T-helper 22 cell (primary cell): ENCODE measurements at places on chromosomes 1 and 21.

- DNase-seq, result no peak
Measured at GRCh38 chr1:198701250-198701649, 62.4 kb downstream of the PTPRC start.

DNA sequence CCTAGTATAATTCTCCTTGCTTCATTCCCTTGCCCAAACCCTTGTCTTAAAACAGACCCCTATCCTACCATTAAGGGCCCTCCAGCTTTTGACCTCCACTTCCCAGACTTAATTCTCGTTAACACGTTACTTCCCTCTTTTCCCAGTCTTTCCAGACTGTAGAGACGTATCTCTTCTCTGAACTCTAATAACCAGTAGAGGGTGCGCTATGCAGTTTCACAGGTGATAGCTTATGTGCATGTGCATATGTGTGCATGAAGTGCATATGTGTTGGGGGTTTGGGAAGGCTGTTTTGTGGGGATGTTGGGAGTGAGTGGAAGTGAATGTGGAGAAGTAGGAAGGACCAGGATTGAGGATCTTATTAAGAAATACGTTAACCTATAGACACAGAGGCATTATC is 78.1 kb upstream of the CCDC190 start:
- DNase-seq, result no peak

DNA sequence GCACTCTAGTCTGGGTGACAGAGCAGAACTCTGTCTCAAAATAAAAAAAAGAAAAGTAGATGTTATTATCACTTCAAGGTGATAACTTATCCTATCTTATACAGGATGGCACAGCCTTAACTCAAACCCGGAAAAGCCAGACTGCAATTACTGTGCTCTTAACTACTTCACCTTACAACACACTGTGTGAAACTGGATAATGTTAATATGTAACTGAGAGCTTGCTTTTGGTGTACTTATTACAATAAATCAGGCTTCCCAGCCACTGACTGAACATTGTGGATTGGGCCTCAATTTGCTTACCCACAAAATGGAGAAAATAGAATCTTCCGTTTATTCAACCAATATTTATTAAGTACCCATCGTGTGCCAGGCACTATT is 1.4 kb downstream of the ORC1 start:
- no peak for DNase-seq

DNA sequence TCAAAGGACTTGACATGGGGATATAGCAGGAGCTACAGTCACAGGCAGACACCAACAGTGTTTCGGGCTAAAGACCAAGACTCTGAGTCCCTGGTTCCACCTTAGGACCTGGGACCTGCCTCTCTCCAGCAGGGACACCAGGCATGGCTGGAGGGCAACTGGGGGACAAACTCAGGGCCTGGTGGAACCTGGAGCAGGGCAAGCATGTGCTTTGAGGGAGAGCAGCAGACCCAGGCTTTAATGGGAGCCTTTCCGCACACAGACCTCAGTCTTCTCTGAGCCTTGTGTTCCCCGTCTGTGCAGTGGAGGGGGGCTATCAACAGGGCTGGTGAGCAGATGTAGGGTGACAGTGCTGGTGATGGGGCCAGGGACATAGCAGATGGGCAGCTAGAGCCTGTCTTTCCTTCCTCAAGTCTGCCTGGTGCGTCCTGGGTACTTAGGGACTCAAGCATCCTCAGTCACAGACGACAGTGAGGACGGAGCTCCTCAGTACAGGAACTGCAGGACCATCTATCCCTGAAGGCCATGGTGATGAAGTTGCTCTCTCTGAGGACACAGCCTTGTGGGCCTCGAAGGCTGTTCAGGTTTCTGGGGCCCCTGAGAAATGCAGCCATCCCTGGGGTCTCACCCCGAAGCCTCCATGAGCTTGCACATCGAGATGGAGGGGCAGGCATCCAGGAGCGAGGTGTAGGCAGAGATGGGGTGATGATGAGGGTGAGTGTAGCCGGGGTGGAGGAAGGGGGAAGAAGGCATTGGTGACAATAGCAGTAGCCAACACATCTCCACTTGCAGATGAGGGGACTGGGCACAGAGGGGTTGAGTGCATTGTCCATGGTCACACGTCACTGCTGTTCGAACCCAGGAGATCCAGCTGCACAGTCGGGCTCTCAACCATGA is 593.4 kb downstream of the PTPRU start:
- no peak for DNase-seq

- no peak for DNase-seq
Measured at GRCh38 chr21:26952374-26953066, 14.4 kb downstream of the ADAMTS5 start.

DNA sequence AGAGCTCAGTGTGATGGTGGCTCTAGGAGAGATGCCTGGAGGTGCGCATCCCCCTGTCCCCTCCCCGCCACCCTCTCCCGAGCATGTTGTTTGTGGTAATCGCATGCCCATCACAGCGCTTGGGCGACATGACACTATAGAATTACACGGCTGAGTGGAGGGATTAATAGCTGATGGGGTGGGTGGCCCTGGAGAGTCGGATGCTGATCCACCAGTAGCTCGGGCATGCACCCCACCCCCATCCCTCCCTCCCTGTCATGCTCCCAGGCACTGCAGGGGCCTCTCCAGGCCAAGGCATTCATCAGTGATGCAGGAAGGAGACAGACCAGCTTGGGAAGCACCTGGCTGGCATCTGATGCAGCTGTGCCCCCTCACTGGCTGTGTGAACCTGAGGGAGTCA is 159.0 kb upstream of the IGSF21 start:
- no peak for DNase-seq

GRCh38 chr1:22729912-22730311 is 19.3 kb downstream of the EPHB2 start:
- no peak for DNase-seq

DNA sequence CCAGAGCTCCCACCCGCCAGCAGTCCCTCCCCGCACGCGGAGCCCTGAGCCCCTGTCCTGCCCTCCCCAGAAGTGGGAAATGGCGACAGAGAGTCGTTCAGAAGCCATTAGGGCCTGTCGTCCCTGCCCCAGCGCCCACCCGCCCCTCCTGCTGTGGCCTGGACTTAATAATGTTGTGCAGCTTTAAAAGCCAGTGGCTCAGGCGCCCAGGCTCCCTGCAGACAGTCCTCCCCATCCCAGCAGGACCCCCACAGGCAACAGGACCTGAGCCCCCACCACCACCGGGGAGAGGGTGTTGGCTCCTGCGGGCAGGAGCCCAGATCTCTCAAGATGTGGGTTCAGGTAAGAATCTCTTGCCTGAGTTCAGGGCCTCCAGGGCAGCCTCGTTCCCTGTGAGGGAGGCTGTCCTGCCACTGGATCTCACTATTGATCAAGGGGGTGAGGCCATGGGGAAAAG is 125.3 kb upstream of the RUNX3 start:
- DNase-seq, result no peak

- no peak for DNase-seq
Measured at GRCh38 chr1:30773722-30774358, 16.3 kb upstream of the LAPTM5 start.

GRCh38 chr1:65478379-65479026 is 58.0 kb downstream of the LEPR start:
- DNase-seq, result no peak

DNA sequence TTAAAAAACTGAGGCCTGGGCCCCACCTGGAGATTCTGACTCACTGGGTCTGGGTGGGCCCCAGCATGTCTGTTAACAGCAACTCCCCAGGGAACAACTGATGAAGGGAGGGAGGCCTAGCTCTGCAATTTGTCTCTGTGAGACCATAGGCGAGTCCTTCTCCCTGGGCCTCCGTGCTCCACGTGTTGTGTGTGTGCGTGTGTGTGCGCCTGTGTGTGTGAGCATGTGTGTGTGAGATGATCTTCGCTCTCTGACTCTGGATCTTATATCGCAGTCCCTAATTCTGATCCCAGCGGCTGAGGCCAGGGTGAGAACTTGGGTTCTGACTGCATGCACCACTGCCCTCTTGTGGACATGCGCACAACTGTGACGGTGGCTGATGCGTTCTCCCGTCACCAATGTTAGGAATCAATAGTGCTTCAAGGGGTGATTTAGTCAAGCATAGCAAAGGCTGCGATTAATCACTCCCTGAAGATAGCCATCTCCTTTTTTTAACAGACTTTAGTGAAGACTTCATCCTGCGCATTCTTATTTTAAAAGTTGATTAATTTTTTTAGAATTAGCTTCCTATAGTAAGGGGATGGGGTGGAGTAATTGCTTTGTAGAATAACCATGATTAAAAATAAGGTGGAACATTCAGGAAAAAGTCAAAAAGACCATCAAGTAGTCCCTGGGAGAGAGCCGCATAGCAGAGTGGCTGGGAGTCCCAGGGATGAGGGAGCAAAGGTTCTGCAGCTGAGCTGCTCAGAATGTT is 62.4 kb upstream of the USP24 start:
- DNase-seq, result peak; percentile 36

DNA sequence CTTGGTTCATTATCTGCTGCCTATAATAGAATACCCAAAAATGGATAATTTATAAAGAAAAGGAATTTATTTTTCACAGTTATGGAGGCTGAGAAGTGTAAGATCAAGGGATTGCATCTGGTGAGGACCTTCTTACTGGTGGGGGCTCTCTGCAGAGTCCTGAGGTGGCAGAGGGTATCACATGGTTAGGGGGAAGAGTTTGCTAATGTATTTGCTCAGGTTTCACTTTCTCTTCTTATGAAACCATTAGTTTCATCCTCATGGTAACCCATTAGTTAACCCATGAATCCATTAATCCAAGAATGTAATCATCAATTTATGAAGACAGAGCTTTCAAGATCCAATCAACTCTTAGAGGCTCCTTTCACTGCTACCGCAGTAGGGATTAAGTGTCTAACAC is 120.6 kb downstream of the DNM3 start:
- no peak for DNase-seq

DNA sequence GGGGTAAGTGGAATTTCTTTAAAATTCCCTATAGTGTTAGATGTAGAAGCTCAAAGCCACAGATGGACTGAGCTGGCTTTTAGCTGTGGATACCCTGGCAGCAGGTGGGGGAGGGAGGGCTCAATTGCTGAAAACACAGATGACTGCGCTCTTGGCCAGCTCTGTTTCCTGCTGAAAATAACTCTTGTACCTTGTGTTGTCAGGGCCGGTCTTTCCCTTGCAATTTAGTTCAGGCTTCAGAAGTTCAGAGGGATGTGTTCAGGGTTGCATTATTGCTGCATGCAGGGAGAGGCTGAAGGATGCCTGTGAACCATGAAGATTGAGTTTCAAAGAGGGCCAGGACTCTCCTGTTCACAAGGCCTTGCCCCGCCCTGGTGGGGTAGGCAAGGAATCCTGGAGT is 58.1 kb upstream of the GCLM start:
- DNase-seq, result no peak

DNA sequence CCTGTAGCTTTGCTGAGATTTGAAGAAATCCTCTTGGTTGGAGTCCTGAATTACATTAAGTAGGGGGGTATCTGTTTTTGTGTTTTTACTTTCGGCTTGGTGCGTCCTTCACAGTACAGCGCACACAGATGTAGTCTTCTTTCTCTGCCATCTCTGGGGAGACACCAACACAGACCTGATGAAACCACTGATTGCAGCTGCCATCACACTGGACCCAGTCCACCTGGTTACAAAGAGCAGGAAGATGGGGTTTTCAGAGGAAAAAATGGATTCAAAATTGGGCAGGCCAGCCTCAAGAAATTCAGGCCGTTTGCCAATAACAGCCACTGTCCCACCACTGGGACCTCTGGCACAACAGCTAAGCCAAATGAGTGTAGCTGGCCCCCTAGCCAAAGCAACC is 18.7 kb upstream of the SYT2 start:
- DNase-seq, result no peak

DNA sequence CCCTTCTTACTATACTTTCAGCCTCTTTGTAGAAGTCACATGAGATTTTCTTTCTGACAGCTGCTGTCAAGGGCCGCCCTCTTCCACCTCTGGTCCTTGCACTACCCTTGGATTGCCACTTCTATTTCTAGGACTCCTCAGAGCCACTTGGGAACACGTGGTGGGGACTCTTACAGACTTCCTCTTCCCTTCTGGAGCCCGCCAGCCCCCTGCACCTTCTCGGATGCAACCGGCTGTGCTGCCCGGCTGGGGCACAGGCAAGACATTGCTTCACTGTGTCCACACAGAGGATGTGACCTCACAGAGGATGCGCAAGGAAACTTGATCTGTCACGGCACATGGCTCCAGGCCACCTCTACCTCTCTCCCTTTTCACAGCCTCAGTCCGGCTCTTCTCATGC is 2.4 kb upstream of the IKBKE start:
- DNase-seq, result no peak

DNA sequence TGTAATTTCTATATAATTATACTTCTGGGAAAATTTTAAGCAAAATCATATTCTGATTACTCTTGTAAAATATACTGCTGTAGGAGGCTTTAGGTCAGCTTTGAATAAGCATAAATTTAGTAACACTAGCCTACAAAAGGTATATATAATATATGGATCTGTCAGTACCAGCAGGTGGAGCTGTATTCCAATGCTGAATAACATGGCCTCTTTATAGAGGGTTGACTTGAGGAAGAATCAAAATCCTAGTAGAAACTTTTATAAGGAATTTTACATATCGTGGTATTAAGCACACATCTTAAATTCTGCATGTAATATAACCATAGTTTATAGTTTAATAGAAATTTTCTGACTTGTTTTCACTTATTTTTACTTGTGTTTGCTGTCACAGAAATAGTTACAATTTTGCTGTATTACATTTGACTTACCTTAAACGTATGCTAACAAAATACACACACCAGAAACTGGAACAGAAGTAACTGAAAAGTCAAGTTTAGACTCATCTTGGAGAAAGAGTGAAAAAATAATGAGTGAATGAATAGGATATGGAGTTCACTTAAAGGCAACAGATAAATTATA is 79.3 kb downstream of the HMCN1 start:
- DNase-seq, result no peak

DNA sequence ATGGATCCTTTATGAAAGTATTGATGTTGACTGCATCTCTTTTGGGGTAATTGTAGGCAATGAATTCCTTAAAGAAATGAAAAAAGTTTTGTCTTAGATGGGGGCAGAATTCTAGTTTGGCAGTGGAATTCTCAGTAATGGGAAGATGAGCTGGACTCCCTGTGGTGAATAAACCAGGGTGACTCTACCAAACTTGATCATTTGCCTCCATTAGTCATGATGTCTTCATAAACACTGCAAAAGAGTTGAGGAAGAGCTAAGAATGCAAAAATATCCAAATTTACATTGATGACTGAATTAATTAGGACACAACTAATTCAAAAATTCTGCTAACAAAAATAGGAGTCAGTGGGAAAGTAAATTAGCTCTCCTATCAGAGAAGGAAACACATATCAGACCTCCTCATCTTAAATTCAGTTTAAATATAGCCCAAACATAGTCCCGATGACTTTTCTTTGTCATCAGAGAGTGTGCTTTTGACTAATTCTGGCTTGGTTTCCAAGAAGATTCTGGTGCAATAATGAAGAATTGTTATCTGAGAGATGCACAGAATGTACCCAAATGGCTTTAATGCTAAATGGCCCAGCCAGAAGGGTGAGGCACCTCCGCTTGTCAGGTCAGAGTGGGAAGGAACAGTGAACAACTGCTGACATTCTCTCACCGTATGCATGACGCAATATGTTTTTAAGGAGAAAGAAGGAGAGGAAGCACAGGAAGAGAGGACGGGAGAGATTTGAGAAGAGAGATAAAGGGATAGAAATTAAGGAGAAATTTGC is 525.1 kb downstream of the LMO4 start:
- DNase-seq, result no peak

- no peak for DNase-seq
Measured at GRCh38 chr1:56070601-56071000, 508.8 kb downstream of the PLPP3 start.

- DNase-seq, result no peak
Measured at GRCh38 chr1:6167391-6168303, 12.5 kb downstream of the CHD5 start.

- no peak for DNase-seq
Measured at GRCh38 chr1:19037659-19038058, 81.2 kb upstream of the IFFO2 start.
